ENCODE measurements at places on chromosomes 12 and 14. TPM values are rescaled to one million over a fixed set of nuclear protein-coding genes. Genes with fewer than 3 reads are reported as not detected.

ZDHHC22 gene
- not detected for total RNA-seq

SYNDIG1L gene
- not detected for total RNA-seq

RTL1 gene
- total RNA-seq = not detected

CFAP251 gene
- total RNA-seq = 3.3 TPM

LMO3 gene
- total RNA-seq = 10.8 TPM

Data from smooth muscle cell of bladder (primary cell).